ENCODE measurements at places on chromosomes 6 and 20.

DNA sequence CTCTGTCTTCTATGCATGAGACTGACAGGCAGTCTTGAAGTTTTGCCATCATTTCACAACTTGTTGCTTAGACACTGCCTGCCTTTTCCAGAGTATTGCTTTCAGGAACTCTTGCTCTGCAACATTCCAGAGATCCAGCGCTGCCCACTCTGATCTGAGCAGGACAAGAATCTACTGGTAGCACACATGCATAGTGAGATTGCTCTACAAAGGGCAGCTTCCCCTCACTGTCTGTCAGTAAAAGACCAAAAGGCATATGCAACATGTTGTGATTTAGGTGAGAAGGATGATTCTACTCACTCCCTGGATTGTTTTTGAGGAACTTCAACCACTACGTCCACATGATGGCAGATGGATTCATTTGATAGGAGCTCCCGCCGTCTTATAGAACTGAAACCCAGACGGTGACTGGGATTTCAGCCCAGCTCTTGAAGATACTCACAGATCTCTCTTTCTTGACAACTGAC, 259.1 kb downstream of the ARID1B start:
- no peak for DNase-seq

DNA sequence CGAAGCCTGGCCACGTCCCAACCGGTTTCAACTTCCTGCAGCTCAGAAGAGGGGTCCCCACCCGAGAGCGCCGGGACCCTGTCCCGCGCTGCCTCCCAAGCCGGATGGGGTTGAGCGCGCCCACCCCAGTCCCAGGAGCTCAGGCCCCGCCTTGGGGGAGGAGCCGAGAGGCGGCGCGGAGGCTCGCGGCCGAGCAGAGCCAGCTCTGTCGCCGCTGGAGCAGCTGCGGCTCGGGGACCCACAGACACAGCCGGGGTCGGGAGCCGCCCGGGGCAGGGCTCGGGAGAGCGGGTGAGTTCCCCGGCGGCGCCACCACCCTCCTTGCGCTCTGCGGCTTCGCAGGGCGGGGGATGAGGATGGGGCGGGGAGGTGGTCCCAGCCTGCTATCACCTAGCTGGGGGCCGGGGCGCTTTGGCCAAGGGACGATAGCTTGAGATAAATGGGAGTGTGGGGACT, at the start of gene PPP1R16B:
Gene PPP1R16B (plus strand): TSS at position 196 of the 456 bp plus-strand sequence. CDS start 30,229 bp downstream, outside the sequence.
- DNase-seq = peak; percentile 13

DNA sequence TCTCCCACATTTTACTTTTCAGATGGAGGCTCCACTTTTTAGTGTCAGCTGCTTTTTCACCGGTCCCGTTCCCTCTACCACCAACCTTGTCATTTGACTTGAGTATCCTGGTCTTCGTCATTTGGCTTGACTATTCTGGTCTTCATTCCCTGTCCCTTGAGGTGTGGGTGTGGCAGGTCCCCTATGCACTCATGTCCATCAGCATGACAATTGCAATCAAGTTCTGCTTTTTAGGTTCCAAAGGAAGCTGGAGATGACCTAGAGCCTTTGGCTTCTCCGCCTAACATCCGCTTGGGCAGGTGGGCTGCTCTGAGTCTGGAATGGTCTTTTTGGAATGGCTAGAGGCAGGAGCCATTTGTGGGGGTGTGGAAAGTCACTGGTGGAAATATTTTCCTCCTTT, 99.8 kb upstream of the MLN start:
- no peak for DNase-seq

DNA sequence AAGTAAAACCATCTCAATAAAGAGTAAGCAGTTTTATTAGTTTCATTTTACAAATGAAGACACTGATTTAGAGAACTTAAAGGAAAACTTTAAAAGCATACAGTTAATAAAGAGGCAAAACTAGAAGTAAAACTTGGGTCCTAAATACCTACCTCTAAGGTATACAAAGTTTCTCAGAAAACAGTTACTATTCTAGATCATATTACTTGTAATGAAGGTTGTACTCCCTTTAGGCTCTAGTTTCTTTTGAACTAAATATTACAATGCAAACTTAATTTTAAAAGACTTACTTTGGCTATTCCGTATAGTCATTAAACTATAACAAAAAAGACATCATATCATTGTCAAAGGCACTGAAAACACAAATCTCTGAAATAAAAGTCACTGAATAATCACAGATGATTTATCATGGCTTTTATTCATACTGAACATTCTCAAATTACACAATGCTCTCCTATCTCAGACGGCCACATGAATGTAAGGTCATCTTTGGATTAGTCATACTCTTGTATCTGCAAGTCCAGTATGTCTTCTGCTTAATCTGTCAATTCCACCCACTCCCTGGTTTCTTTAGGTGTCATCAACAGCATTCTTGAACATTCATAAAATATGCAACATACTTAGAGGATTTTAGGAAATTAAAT, 361.6 kb upstream of the RUNX2 start:
- no peak for DNase-seq

DNA sequence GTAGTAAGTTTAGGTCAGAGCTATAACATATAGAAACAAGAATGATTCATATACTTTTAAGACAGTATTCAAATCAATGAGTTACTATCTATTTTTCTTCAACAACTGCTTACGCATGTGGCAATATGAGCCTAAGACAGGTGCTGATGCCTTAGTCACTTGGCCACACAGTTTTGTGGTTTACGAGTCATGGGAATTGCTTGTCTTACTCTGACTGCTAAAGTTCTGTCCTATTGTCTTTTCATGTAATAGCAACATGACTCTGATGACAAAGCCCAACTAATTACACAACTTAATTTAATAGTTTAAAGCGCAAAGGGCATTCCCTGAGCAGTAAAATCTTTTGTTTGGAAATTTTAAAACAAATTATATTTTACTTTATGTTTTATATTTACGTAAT, 159.3 kb upstream of the CENPW start:
- no peak for DNase-seq

- DNase-seq = no peak
These were observed 244.9 kb downstream of the THBS2 start for GRCh38 chr6:169008641-169009257.

DNA sequence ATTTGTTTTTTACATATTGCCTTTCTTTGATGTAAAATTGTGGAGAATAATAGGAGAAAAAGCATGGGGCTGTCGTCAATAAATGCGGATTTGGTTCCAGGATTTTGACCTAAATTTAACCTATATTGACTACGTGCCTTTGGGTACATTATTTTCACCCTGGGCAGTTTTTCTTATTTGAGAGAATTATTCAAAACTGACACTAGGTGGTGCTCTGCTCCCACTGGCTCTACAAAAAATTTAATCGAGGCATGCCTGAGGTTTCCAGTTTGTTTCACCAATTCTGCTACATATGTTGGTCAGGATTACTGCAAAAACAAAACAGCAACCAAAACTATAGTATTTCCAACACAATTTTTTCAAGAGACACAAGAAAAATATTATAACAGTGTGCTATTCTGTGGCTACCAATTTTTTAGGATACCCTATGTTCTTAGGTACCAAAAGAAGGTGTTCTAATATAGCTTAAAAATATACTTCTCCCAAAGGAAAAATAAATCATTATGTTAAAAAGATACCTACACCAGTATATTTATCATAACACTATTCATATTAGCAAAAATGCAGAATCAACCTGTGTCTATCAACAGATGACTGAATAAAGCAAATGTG, 48.6 kb upstream of the FABP7 start:
- DNase-seq = peak; percentile 68

GRCh38 chr6:69294862-69295261, 501.9 kb downstream of the LMBRD1 start:
- peak; percentile 15 for DNase-seq

- DNase-seq = no peak
These were observed 1.4 kb downstream of the SLC12A5 start for GRCh38 chr20:46030284-46031013.

- peak; percentile 30 for DNase-seq
These were observed 95.7 kb downstream of the SHLD1 start for GRCh38 chr20:5845681-5846615.

GRCh38 chr6:109060571-109060970, 34.1 kb downstream of the SESN1 start:
- no peak for DNase-seq

DNA sequence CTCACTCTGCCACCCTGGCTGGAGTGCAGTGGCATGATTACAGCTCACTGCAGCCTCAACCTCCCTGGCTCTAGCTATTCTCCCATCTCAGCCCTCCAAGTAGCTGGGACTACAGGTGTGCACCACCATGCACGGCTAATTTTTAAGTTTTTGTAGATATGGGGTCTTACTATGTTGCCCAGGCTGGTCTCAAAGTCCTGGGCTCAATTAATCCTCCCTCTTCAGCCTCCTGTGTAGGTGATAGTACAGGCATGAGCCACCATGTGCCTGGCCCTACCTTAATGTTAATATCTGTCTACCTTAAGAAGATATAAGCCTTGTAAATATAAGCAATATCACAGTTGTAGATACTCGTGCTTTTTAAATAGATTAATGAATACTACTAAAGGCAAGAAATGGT, 16.7 kb downstream of the EEF1A1 start:
- DNase-seq = no peak

- DNase-seq = no peak
These were observed 1.5 kb upstream of the ADNP start for GRCh38 chr20:50932691-50933280.

GRCh38 chr20:40961686-40962640, 66.7 kb upstream of the TOP1 start:
- no peak for DNase-seq

DNA sequence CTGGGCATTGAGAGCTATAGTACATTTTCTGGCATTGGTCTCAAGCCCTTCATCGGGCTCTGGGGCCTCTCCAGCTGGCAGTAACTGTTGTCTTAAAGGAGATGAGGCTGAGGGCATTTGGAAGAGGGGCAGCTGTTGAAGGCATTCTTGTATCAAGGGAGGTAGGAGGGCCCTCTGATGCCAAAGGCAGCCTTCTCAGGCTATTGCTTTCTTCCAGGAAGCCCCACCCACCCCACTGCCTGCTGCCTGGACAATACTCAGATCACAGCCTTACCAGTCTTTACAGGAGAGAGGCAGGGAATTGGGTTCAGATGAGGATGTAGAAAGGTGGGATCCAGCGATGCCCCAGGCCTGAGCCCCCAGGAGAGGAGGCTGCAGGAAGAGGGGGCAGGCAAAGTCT, 46.0 kb downstream of the CPXM1 start:
- no peak for DNase-seq

DNA sequence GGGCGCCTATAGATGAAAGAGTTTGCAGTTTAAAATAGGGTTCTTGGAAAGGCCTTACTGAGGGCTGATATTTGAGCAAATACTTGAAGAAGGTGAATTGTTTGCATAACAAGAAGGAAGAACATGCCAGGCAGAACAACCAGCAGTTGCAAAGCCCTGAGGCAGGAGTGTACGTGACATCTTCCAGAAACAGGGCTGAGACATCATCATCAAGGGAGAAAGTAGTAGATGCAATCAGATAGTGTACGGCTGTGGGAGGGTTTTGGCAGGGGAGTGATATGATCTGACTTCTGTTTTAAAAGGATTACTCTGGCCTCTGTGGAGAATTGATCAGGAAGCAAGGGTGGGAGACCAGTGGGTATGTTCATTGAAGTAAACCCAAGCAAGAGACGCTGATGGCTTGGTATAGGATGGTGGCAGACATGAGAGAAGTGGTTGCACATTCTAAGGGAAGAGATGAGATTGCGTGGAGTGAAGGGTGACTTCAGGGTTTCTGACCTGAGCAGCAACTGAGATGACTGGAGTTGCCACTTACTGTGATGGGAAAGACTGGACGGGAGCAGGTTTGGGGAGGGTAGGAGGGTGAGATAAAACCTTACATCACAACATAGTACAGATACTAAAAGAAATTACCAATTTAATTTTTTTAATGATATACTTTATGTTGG, 28.8 kb downstream of the RIOK1 start:
- no peak for DNase-seq

GRCh38 chr20:19363476-19363875, 151.0 kb downstream of the SLC24A3 start:
- no peak for DNase-seq

DNA sequence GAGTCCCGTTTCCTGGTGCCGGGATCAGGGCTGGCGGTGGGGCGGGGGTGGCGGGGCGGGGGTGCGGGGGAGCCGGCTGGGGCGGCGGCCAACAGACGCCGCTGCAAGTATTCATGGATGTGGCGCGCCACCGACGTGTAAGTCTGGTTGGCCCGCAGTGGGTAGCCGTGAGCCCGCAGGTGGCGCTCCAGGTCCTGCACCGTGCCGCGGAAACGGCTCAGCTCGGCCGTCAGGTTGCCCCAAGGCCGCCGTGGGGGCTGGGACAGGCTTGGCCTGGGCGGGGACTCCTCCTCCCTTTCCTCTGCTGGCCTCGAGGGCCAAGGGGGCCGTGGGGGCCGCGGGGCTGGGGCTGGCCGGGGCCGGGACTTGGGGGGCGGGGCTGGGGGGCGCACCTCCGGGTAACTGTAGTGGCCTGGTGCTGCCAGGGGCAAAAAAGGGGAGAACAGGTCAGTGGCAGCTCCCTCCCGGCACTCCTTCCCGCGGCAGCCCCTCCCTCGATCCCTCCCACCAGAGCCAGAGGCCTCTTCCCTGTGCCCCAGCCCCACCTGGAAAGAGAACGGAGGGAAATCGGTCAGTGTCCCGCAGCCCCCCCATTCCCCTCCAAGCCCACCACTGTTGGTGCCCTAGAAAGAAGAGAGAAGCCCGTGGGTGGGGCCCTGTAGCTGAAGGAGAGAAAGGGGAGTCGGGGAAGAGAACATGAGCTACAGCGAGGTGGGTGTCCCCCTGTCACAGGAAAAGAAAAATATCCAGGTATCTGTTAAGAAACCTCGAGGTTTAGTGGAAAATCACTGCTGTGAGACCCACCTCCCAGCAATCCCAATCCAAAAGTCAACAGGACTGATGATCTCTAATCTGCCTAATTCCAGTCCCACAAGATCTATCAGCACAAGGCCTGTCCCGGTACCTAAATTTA, 21.3 kb downstream of the TNXB start:
- no peak for DNase-seq

- DNase-seq = no peak
These were observed 124.4 kb upstream of the NUP153 start for GRCh38 chr6:17831135-17831534.

DNA sequence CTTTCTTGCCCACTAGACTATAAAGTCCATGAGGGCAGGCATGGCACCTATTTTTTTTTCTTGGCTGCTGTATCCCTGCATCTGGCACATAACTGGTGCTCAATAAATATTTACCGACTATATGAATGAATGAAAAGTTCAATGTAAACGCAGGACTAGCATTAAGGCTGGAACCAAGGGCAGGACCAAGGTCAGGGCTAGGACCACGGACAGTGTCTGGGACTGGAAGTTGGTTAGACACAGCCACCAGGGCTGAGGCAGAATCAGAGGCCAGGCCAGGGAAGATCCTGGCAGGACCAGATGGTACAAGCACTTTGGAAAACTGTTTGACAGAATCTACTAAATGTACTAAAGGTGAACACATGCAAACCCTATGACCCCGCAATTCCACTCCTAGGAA, 3.7 kb downstream of the TNXB start:
- no peak for DNase-seq

DNA sequence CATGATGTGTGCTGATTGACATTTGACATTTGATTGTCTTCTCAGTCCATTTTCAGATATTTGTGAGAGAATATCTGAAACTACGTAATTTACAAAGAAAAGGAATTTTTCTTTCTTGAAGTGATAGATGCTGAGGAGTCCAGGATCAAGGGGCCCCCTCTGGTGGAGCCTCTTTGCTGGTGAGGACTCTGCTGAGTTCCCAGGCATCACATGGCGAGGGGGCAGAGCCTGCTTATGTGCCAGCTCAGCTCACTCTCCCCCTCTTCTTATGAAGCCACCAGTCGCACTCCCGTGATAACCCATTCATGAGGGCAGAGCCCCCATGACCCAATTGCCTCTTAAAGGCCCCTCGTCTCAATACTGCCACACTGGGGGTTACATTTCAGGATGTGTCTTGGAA, 91.3 kb downstream of the RPP40 start:
- no peak for DNase-seq

- DNase-seq = no peak
These were observed 85.5 kb downstream of the UNC5CL start for GRCh38 chr6:40953486-40953885.
